ENCODE measurements at places on chromosomes 5 and 9.

DNA sequence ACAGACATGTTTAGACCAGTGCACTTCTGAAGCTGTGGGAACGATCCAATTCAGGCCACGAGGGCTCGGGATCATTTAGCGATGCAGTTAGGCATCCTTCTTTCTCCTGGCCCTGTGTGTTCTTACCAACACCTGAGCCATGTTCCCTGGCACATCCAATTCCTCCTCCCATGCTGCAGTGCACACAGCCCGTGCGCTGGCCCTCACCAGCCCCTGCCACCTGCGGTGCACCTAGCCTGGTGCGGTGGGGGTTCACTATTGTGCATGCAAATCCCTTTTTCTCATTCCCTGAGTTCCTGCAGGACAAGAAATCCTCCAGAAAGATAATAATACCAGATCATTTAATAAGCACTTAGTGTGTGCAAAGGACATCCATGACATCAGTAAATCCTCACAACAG is 53.5 kb downstream of the NEURL1B start:
- DNase-seq = no peak
- no peaks in the 10 kb centered on the region for H3K27me3 ChIP-seq
- no peak overlapping the region for H3K4me3 ChIP-seq
- H3K4me1 ChIP-seq = peaks cover 32% of the 10 kb centered on the region

DNA sequence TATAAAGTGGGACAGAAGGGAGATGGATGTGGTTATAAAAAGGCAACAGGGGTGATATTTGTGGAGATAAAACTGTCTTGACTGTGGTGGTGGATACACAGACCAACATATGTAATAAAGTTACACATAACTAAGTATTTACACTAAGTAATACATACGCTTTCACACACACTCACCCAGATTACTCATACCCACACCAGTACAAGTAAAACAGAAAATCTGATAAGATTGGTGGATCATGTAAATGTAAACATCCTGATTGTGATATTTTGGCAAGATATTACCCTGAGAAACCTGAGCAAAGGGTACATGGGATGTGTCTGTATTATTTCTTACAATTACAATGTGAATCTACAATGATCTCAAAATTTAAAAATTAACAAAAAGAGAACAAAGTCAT is 53.3 kb upstream of the SLIT3 start:
- H3K27ac ChIP-seq = no peak overlapping the region
- no peaks in the 10 kb centered on the region for H3K4me1 ChIP-seq
- DNase-seq = no peak
- no peak overlapping the region for H3K4me3 ChIP-seq
- no peaks in the 10 kb centered on the region for H3K36me3 ChIP-seq

GRCh38 chr9:8252445-8252844 is 452.9 kb upstream of the DMAC1 start:
- H3K27me3 ChIP-seq = no peaks in the 10 kb centered on the region
- no peaks in the 10 kb centered on the region for H3K4me1 ChIP-seq
- H3K4me3 ChIP-seq = no peak overlapping the region
- no peak for DNase-seq
- H3K36me3 ChIP-seq = no peaks in the 10 kb centered on the region

DNA sequence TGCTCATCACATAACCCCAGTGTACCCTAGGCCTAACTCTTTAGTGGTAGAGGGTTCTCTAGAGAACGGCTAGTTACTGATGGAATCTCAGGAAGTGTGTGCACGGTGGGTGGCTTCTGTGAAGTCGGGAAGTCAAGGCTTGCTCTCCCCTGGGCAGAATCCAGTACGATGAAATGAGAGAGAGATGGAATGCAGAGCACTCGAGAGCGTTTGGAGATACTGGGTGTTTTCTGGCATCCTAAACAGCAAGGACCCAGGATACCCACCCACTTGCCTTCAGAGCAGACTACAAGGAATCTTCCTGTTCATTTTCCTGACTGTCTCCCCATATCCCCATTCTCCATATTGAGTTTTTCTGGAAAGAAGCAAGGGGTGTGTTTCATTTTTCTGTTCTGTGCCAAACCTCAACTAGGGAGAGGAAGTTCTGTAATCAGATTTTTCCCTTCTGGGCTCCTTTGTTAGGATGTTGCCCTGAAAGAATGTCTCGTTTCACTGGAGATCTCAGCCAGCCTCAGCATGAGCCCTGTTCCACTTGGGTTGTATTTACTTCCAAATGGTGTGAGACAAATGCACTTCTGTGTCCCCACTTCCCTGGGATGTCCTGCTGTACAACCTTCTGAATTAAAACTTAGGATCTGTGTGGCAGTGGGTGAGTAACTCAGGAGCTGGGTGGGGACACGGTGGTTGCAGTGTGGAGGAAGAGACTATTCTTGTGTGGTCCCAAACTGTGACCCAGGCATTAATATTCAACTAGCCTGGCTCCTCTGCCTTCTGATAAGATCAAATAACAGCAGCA is 108.9 kb upstream of the SPRY4 start:
- no peaks in the 10 kb centered on the region for H3K27me3 ChIP-seq
- no peaks in the 10 kb centered on the region for H3K36me3 ChIP-seq
- no peak for DNase-seq
- peaks cover 16% of the 10 kb centered on the region for H3K4me1 ChIP-seq
- no peak overlapping the region for H3K4me3 ChIP-seq

DNA sequence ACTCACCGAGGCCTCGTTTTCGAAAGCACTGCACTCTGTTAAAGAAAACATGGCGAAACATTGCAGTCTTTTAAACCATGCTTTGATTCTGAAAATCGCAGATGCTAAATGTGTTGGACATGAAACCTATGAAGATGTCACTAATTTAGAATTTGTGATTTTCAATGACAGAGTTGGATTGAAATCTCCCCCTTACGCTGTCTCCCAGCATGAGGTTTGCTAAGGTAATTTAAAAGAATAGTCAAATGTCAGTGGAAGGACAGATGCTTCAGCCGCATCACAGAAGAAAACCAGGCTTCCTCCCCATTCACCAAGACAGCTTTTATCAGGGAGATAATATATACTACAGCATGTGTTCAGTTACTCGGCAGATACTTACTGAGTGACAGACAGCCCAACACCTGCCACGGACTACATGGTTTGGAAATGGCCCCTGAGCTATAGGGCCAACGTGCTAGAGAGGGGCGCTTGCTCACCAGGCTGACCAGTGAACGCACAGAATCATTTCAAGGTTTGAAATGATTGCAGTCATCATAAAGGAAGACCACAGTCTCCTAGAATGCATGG is 136.9 kb downstream of the ADAMTS16 start:
- no peak overlapping the region for H3K27ac ChIP-seq

- H3K27me3 ChIP-seq = peaks cover 20% of the 10 kb centered on the region
- DNase-seq = peak; percentile 77
- H3K4me1 ChIP-seq = peaks cover 13% of the 10 kb centered on the region
- no peak overlapping the region for H3K27ac ChIP-seq
- H3K4me3 ChIP-seq = peak overlapping the region; percentile 60
Observed at GRCh38 chr9:114156657-114157421, 1.5 kb downstream of the COL27A1 start.

- DNase-seq = no peak
- H3K27ac ChIP-seq = no peak overlapping the region
- no peak overlapping the region for H3K4me3 ChIP-seq
- H3K4me1 ChIP-seq = peaks cover 13% of the 10 kb centered on the region
- no peaks in the 10 kb centered on the region for H3K27me3 ChIP-seq
- no peaks in the 10 kb centered on the region for H3K36me3 ChIP-seq
Observed at GRCh38 chr5:113182658-113183344, 206.2 kb downstream of the DCP2 start.

Data from upper lobe of right lung (tissue), 1 donor.